ENCODE measurements at places on chromosomes 12 and 14.

DNA sequence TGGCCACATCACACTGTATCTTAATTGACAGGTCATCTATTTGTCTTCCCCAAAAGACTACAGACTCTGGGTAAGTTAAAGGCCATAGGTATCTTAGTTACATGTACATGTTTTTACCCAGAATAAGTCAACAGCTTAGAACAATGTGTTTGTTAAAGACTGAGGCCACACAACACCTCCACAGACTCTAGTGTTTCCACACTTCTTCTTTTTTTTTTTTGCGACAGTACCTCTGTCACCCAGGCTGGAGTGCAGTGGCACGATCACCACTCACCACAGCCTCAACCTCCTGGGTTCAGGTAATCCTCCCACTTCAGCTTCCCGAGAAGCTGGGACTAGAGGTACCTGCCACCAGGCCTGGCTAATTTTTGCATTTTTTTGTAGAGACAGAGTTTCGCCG, 1.3 kb downstream of the GPN3 start:
- no peak for DNase-seq

DNA sequence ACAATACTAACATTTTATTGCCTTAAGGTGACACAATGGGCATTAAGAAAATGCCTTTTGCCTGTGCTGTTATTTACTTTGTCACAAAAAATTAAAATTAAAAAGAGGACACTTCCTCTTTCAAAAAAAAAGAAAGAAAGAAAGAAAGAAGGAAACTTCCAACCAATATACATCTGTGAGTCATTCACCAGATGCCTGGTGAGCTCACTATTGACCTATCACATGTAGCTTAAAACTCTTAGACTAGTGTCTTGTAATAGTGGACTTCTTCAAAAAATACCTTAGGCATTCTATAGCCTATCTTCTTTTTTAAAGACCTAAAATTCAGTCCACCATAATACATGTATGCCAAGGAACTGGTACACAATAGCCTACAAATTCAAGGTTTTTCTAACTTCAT, 4.9 kb upstream of the SOX5 start:
- no peak for DNase-seq

DNA sequence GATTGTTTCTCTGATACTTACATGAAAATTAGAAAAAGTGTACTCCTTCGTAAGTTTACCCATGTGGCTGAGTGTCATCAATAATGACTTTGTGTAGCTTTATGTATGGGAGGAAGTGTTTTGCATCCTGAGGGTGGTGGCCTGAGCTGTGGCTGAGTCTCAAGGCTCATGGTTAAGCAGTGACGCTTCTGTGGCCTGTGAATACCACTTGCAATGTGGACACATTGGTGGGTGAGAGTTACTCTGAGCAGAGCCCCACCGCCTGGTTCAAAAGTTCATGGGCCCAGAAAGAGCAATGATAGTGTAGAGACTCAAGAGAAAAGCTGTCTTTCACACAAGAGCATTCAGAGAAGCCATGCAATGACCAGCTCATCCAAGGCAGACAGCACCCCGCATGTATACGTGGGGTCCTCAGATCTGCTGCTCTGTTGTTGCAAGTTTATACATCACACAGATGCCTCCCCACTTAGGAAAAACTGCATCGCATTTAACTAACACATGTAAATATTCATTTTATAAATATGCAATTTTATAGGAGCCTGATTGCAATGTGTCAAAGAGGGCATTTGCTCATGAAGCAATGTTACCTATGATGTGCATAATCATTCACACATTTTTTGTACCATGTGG, 55.1 kb upstream of the FRMD6 start:
- no peak for DNase-seq

- no peak for DNase-seq
Measured at GRCh38 chr14:62778310-62778709, 266.9 kb downstream of the KCNH5 start.
